ENCODE measurements at places on chromosomes 13 and 19.
A peak's percentile ranks its signal among the peaks of the same experiment; 100 is the strongest.

- DNase-seq = no peak
Measured at GRCh38 chr13:86870444-86870843, 800.7 kb upstream of the SLITRK5 start.

DNA sequence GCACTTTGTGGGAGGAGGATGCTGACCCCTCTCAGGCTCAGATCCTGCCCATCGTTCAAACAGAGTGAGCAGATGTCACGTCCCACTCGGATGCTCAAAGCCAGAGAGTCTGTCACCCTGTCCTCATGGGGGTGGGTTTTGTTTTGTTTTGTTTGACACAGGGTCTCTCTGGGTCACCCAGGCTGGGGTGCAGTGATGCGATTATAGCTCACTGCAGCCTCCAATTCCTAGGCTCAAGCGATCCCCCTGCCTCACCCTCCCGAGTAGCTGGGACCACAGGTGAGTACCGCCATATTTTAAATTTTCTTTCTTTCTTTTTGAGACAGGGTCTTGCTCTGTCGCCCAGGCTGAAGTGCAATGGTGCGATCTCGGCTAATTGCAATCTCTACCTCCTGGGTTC is 4.0 kb downstream of the ADGRE2 start:
- no peak for DNase-seq

GRCh38 chr13:68690567-68690966 is 1417.1 kb upstream of the ATXN8OS start:
- no peak for DNase-seq

- no peak for DNase-seq
Measured at GRCh38 chr13:63198071-63198470, 1782.4 kb upstream of the PCDH20 start.

DNA sequence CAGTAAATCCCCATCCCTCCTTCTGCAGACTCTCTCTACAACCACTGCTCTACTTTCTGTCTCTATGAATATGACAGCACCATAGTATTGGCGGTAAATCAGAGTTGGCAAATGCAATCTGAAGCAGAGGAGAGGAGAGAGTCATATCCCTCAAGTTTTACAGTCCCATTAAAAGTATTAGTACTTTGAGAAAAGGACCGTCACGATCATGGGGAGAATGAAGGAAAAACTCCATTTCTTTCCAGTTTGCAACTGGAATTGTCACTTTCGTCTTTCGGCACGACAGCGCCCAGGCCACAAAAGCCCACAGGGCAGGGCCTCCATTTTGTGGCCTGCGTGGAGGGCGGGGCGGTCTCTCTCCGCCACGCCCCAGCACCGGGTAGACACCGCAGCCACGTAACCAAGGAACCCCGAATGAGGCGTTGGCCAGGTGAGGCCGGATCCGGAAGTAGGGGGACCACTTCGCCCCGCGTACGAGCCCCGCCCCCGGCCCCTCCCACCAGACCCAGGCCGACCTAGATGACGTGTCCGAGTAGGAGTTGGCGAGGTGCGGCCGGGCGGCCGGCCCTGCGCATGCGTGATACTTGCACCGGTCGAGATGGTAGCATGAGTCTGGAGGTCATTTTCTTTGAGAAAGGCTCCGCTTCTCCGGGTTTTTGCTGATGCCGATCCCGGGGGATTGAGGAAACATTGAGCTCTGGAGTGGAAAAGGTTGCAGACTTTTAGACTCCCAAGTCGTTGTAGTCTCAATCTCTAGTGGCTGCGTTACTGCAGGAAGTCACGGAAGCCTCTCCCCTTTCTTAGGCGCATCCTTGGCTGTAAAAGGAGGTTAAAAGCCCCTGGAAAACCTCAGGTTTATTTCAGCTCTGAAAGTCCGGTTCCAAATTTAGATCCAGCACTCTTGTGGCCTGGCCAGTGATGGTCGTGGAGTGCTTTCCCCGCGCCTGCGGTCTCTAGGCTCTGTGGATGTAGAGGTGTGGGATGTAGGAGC is 2.8 kb upstream of the TM9SF2 start:
- peak; percentile 85 for DNase-seq

- no peak for DNase-seq
Measured at GRCh38 chr13:52929846-52930245, 81.4 kb upstream of the PCDH8 start.

DNA sequence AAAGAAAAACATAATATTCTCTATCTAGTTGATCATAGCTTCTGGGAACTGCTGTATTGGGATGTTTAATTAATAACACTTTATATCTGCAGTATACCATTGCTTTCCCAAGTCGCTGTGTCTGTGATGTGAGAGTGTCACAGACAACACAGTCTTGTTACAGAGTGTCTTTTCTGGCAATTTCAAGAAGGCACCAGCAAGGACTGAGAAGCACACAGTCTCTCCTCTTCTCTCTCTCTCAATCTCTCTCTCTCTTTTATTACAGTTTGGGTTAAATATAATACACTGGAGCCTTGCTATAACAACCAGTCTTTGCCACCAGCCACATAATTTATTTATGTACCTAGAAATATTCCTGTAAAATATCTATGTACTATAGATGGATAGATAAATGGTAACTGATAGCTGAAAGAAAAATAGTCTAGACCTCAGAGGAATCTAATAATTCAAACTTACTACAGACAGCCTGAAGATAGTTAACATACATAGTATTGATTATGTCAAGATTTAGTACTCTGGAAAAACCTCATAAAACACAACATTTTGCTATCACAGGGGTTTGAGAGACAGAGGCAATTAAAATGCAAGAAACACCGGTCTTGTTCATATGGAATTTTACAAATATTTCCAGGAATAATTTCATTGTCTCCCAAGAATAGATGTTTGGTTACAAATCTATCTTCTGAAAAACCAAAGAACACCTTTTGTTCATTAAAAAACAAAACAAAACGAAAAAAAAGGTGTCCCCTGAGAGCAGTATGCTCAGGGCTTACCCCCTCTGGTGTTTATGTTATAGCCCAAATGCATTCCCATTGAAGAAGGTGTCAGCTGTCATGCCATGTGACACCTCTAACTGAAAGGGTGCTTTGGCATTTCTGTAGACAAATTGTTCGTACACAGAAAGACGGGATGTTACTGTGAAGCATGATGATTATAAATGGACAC is 507.8 kb downstream of the TBC1D4 start:
- DNase-seq = no peak

GRCh38 chr19:1618157-1619093 is 13.2 kb upstream of the UQCR11 start:
- no peak for DNase-seq

GRCh38 chr19:21092109-21092508 is 10.1 kb downstream of the ZNF714 start:
- no peak for DNase-seq

DNA sequence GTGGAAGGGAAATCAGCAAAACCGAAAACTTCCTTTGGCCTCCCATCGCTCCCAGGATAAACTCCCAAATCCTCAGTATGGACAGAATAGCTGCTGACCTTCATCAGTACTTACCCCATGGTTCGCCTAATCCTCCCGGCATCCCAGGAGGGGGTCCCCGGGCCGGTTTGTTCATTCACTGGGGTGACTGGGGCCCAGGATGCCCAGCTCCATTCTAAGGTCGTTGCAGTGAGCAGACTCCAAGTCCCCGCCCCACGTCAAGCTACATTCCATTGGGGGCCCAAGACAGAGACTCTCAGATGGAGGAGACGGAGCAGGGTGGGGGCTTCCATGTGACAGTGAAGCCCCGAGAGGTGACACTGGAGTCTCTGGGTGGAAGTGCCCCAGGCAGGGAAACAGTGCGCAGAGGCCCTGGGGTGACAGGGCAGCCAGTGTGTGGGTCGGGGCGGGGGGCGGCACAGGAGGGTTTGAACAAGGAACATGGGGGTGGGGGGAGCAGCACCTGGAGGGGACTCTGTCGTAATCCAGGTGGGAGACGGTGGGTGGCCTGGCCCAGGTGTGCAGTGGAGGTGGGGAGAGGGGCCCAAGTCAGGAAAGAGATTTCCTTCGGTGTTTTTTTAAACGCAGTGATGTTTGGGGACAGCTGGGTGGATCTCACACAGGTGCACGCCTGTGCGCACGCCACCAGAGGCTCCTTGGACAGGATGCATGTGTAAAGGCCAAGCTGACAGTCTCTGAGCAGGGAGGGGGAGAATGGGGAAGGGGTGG is 5.1 kb downstream of the SSBP4 start:
- DNase-seq = no peak

- DNase-seq = no peak
Measured at GRCh38 chr13:40236566-40237168, 429.8 kb downstream of the FOXO1 start.

DNA sequence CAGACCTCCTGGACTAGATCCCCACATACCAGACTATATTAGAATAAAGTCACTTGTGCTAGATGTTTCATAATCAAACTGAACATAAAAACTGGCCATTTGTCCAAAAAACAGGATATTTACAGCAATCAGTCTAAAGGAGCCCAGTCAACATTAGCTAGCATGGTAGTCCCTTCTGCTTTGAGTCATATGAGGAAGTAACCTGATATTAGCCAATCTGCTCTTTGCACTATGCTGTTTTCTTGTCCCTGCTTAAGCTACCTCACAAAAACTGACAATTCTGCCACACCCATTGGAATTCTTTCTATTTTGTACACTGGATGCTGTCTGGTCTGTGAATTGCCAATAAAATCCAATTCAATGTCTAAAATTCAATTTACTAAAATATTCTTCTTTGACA is 1824.2 kb downstream of the OLFM4 start:
- no peak for DNase-seq

DNA sequence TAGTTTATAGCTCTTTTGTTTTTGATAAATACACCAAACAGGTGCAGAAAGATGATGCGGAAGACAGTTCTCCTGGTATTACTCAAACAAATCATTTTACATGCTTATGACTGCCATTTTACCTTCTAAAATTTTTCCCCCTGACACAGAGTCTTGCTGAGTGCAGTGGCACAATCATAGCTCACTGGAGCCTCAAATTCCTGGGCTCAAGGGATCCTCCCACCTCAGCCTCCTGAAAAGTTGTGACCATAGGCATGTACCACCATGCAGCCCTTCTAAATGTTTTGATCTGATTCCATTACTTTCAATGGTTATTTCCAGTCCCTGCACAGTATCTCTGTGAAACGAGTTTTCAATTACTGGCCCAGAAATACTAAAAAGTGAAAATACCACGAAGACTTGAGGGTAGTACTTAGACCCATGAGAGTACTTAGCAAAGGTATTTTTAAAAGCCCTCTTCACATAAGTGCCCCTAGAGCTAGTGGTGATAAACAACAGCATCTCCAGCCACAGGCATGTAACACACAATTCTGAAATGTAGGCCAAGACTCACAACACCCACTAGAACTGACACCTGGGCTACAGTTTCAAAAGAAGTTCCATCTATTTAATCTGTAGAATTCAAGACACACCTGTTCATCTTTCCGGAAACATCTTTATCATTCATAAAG is 11.3 kb downstream of the HSPH1 start:
- no peak for DNase-seq
